ENCODE measurements at places on chromosomes 1 and 21.

DNA sequence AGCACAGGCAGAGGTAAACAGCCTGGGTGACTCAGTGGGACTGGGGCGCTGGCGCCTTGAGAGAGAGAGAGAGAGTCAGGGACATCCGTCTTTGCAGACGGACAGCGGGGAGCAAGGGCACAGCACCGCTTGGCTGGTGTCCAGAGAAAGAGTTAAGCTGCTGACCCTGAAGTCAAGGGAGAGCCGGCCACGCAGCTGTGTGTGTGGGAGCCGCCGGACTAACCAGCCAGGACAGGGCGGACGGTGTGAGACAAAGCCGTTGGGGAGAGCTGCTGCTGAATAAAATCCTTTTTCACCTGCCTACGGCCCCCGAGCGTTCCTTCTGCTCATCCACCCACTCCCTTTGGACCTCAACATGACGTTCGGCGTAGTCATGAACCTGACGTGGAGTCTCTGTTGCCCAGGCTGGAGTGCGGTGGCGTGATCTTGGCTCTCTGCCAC, 14.5 kb downstream of the CFAP74 start:
- no peaks in the 10 kb centered on the region for H3K36me3 ChIP-seq
- peak; percentile 65 for DNase-seq
- peak overlapping the region; percentile 70 for H3K27ac ChIP-seq
- no peaks in the 10 kb centered on the region for H3K27me3 ChIP-seq
- no peaks in the 10 kb centered on the region for H3K4me1 ChIP-seq

DNA sequence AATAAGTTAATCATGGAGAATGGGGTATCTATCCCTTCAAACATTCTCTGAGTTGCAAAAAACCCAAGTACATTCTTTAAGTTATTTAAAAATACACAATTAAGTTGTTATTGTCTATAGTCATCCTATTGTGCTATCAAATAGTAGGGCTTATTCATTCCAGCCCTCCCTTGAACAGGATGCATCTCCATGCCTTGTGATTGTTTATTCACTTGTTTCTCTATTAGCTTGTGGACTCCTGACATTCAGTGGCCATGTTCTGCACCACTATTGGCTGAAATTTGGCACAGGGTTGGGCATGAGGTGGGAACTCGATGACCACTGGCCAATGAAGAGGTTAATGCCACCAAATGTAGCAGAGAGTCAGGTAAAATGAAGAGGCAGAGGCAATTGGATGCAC, 272.8 kb downstream of the TNR start:
- H3K27ac ChIP-seq: no peak overlapping the region
- H3K36me3 ChIP-seq: no peaks in the 10 kb centered on the region
- no peak for DNase-seq
- H3K27me3 ChIP-seq: no peaks in the 10 kb centered on the region
- H3K4me3 ChIP-seq: no peak overlapping the region
- H3K4me1 ChIP-seq: no peaks in the 10 kb centered on the region

DNA sequence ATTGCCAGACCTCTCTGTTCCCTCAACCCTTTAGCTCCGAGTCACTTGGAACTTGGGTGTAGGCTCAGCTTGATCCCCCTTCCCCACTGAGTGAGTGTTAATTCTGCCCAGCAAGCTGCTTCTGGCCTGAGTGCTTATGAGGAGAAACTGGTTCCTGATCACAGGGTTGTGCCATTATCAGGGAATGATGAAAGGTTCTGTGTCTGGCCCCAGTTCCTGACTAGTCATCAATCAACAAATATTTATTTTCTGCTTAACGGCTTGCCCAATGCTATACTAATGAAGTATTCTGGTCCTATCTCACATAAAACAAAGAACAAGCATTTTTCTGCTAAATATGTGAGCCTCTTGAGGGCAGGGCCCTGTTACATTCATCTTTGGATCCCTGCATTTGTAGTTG, 20.8 kb downstream of the CC2D1B start:
- no peak for DNase-seq
- H3K4me3 ChIP-seq: no peak overlapping the region
- H3K4me1 ChIP-seq: peaks cover 28% of the 10 kb centered on the region
- H3K27ac ChIP-seq: no peak overlapping the region
- H3K27me3 ChIP-seq: no peaks in the 10 kb centered on the region
- H3K36me3 ChIP-seq: no peaks in the 10 kb centered on the region

- DNase-seq: no peak
- no peaks in the 10 kb centered on the region for H3K4me1 ChIP-seq
These were observed 2.0 kb downstream of the TFF2 start for GRCh38 chr21:42348762-42349161.

DNA sequence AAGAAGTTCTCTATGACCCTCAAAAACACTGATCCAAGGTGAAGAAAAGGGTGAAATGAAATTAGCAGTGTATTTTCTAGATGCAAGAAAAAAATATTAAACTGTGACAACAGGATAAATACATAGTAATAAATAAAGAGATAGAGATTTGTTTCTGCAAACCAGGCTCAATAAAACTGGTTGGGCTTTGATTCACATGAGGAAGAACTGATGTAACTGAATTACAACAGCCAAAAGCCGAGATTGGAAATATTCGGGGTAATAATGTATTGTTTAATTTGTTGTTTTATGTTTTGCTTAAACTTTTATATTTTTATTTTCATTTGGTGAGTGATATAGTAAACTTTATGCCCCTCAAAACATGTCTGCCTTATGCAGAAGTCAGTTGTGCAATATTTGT, 285.0 kb downstream of the BRINP3 start:
- no peak for DNase-seq
- no peaks in the 10 kb centered on the region for H3K36me3 ChIP-seq
- no peaks in the 10 kb centered on the region for H3K27me3 ChIP-seq

DNA sequence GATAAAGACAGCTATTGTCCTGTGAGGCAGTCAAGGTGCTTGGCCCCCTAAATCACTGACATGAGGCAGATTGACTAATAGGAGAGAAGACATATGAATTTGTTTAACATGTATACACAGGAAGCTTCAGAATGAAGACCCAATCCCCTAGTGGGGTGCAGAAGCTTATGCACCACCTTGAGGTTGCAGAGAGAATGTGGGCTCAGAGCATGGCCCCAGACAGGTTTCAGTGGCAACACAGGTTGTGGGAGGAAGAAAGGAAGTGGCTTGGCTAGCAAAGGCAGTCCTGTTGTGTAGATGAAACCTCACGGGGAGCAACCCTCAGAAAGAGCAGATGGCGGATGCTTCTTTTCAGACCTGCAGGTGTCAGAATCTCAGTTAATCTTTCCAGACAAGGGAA, 37.0 kb upstream of the PARP1 start:
- H3K4me3 ChIP-seq: no peak overlapping the region
- H3K36me3 ChIP-seq: no peaks in the 10 kb centered on the region

DNA sequence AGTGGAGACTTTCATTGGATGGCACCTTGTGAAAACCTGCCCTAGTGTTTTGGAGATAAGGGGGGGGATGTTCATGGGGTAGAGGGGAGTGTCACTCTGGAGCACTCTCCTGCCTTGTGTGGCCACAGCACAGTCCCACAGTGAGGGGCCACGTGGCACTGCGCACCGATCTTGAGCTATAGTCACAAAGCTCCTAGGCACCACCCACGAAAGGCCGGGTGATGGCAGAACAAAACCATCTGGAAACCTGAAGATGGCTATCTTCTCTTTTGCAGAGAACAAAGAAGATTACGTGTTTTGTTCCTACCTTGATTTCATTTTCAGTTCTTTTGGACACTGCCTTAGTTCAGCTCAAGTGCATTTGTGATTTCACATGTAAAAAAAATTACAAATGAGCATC, 220.6 kb downstream of the RGS7 start:
- H3K4me1 ChIP-seq: no peaks in the 10 kb centered on the region
- no peaks in the 10 kb centered on the region for H3K27me3 ChIP-seq
- no peak overlapping the region for H3K27ac ChIP-seq
- no peak for DNase-seq

DNA sequence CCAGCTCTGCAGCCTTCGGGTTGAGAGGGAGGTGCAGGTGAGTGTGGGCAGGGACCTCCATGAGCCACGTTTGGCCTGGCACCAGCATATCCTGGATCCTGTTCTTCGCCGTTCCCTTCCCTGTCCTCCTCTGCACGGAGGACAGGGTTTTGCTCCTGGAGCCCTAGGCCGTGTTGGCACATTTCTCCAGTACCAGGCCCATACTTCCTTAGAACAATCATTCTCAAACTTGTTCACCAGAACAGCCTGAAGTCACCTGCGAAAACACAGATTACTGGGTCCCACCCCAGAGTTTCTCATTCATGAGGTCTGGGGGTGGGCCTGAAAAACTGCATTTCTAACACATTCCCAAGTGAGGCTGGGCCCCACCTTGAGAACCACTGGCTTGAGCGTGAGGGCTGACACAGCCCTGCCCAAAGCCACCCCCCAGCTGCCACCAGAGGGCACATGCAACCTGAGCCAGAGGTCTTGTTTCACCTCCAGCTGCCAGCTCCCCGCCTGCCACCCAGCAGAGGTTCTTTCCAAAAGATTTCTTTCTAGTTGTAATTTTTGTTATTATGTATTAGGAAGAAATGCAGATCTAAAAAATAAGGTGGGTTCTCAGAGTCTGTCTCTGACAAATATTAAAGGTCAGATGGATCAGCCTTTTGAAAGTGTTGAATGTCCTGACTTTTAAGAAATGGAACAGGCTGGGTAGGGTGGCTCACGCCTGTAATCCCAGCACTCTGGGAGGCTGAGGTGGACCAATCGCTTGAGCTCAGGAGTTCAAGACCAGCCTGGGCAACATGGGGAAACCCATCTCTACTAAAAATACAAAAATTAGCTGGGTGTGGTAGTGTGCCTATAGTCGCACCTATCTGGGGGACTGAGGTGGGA, 39.6 kb upstream of the LDLRAP1 start:
- H3K36me3 ChIP-seq: peaks cover 12% of the 10 kb centered on the region
- no peak overlapping the region for H3K27ac ChIP-seq
- peaks cover 8% of the 10 kb centered on the region for H3K4me1 ChIP-seq

DNA sequence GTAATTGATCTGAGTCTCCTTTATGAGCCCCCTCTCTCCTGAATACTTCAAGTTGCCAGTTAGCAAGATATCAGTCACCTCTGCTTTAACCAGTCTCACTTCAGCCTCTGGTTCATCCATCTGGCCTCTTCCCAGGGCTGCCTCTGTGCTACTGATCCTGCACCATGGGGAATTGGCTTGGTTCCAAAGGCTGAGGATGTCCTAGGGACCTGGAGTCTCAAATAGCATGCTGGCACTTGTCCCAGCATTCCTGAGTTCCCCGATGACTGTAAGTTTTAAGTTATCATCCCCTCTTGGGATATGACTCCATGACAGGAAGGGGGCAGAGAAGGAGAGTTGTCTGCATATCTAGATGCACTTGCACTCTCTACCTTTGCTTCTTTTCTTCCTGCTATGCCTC, 252.0 kb downstream of the PTBP2 start:
- H3K4me1 ChIP-seq: no peaks in the 10 kb centered on the region
- H3K4me3 ChIP-seq: no peak overlapping the region
- H3K27me3 ChIP-seq: no peaks in the 10 kb centered on the region
- DNase-seq: no peak
- no peak overlapping the region for H3K27ac ChIP-seq

DNA sequence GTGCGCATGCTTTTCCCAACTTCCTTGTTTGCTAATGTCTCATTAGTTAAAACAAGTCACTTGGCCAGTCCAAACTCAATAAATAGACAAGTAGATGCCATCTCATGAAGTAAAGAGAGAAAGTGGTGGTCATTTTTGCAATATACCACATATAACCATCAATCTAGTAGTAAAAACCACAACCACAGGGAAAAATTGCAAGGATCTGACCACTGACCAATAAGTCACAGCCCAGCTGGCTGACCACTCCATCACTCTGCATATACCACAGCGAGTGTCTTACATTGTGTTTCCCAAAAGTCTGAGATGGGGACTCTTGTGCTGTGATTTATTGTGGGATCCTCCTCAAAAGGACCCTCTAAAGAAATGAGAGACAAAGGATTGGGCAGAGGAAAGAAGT, 76.0 kb downstream of the FH start:
- no peaks in the 10 kb centered on the region for H3K36me3 ChIP-seq
- H3K27me3 ChIP-seq: no peaks in the 10 kb centered on the region
- no peak for DNase-seq
- no peak overlapping the region for H3K4me3 ChIP-seq
- no peak overlapping the region for H3K27ac ChIP-seq

DNA sequence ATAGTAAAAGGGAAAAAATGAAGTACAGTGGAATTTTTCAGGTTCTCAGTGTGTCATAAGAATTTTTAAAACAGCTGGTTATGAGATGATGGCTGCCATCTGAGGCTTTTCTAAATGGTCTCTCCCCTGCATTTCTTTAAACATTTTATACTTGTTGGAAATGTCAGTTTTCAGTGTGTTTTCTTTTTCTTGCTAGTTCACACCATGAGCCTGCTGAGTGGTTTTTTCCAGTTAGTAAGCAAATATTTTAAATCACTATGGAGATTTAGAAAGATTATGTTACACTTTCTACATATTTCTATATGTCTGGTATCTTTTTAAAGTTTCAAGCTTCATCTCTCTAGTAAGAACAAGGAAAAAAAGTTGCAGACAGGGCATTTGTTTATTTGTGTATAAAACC, 9.6 kb downstream of the RBM15 start:
- DNase-seq: no peak
- no peak overlapping the region for H3K4me3 ChIP-seq
- H3K27ac ChIP-seq: no peak overlapping the region
- no peaks in the 10 kb centered on the region for H3K27me3 ChIP-seq
- H3K36me3 ChIP-seq: no peaks in the 10 kb centered on the region
- H3K4me1 ChIP-seq: peaks cover 37% of the 10 kb centered on the region

GRCh38 chr1:20981915-20982314, 194.8 kb downstream of the EIF4G3 start:
- no peaks in the 10 kb centered on the region for H3K4me1 ChIP-seq
- H3K4me3 ChIP-seq: no peak overlapping the region
- H3K36me3 ChIP-seq: no peaks in the 10 kb centered on the region
- no peak for DNase-seq
- no peaks in the 10 kb centered on the region for H3K27me3 ChIP-seq

- no peaks in the 10 kb centered on the region for H3K27me3 ChIP-seq
- no peaks in the 10 kb centered on the region for H3K4me1 ChIP-seq
- H3K36me3 ChIP-seq: no peaks in the 10 kb centered on the region
These were observed 127.9 kb downstream of the CLIC6 start for GRCh38 chr21:34796518-34797200.

- H3K27me3 ChIP-seq: no peaks in the 10 kb centered on the region
- no peak for DNase-seq
- H3K27ac ChIP-seq: peak overlapping the region; percentile 47
- H3K4me1 ChIP-seq: no peaks in the 10 kb centered on the region
- H3K36me3 ChIP-seq: no peaks in the 10 kb centered on the region
These were observed 15.0 kb downstream of the IFFO2 start for GRCh38 chr1:18941221-18942141.

DNA sequence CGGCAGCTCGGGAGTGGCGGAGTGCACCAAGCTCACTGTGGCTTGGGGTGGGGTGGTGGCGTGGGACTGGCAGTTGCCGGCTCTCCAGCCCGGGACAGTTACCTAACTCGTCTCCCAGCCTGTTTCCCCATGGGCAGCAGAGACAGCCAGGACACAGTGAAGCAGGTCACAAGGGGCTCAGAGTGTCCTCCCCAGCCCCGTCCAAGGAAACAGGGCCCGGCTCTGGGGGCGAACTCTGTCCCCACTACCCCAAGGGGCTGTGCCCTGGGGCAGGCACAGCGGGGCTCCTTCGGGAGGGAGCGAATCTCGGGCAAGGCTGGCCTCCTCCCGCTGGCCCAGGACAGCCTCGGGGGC, 759 bp downstream of the GPR157 start:
- no peaks in the 10 kb centered on the region for H3K27me3 ChIP-seq
- H3K36me3 ChIP-seq: no peaks in the 10 kb centered on the region
- H3K4me1 ChIP-seq: no peaks in the 10 kb centered on the region
- peak overlapping the region; percentile 62 for H3K27ac ChIP-seq

Measured in right lobe of liver (tissue), 6 donors.